OCI-LY7 (cell line): ENCODE measurements at places on chromosomes 5 and 9.
A peak's percentile ranks its signal among the peaks of the same experiment; 100 is the strongest.

DNA sequence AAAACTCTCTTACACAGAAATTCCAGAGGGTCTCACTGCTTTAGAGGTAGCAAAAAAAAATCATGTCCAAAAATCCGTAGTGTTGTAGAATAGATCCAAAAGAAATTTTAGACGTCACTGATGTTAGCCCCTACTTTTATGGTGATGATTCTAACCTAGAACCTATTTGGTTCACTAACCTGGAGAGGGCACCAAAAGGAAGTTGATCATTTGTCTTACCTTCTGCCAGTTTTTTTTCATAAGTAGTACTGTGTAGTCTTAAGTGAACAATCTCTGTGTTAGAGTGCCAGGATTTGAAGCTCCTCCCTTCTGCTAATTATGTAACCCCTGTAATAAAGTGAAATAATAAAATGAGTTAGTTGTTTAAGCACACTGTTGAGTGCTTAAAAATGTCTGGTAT lies 215.2 kb downstream of the SMARCA2 start:
- DNase-seq: peak; percentile 33

DNA sequence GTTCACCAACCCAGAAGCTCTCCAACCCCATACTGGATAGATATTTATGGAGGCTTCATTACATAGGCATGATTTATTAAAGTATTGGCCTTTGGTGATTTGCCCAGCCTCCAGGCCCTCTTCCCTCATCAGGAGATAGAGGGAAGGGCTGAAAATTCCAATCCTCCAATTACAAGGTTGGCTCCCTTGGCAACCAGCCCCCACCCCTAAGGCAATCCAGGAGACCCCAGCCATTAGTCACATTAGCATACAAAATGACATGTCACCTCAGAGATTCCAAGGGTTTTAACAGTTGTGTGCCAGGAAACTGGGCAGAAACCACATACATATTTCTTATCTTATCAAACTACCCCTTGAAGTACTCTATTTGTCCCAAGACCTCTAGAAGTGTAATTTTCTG lies 210.0 kb downstream of the HINT1 start:
- no peak for DNase-seq

- DNase-seq: no peak
Measured at GRCh38 chr9:98429613-98430012, 174.2 kb upstream of the TBC1D2 start.

GRCh38 chr5:141250576-141250975 lies 5.4 kb downstream of the PCDHB15 start:
- peak; percentile 19 for DNase-seq

- DNase-seq: no peak
Measured at GRCh38 chr5:110736753-110737152, 2.1 kb upstream of the SLC25A46 start.

DNA sequence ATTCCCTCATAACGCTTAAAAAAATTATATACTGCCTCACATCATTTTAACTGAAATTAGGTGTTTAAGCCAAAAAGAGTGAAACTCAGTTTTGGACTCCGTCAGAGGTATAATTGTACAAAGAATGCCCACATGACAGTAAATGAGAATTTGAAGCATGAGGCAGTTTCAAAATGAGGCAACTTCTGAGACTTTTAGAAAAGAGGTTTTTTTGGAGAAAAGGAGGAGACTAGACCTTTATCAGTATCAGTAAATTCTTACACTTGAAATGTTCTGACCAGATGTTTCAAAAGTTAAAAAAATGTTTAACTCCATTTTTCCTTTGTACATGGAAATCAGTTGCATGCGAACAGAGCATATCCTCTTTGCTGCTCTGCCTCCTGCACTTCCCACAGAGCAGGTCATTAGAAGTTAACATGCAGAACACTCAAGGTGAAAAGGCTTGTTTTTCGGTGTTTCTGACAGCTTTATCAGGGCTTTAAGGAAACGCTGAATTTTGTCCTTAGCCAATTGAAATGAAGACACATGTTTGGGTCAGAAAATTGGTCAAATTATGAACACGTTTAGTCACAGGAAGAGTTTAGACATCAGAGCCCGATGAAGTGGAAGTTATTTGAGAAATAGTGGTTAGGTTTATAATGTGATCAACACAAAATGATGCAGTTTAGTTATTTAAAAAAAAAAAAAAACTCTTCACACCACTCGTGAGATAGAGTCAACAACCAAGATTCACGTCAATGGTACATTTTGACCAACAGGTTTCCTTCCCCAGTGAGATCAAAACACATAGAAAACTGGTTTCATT lies 59.5 kb downstream of the PIK3R1 start:
- DNase-seq: no peak

- DNase-seq: no peak
Measured at GRCh38 chr9:13002740-13003139, 227.9 kb downstream of the LURAP1L start.

GRCh38 chr5:111472096-111472495 lies 40.2 kb downstream of the STARD4 start:
- no peak for DNase-seq

GRCh38 chr9:37919956-37920335 lies 16.0 kb upstream of the SLC25A51 start:
- no peak for DNase-seq

- DNase-seq: peak; percentile 19
Measured at GRCh38 chr5:170357955-170358444, 31.2 kb downstream of the KCNMB1 start.

DNA sequence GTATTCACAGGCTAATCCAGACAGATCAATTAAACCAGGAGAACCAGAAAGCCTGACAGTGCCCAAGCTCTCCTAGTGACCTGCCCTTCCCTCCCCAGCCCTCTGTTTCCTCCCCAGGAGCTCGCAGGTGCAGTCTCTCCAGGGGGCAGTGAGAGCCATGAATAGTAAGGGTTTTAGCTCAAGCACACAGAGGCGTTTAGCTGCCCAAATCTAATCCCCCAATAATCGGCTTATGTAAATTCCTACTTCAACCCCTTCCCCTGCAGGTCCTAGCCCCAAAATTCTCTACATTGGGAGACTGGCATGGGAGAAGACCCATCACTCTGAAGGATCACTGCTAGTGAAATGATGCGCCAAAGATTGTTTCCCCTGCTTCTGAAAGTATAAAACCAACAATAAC lies 10.5 kb upstream of the TAL2 start:
- DNase-seq: no peak

- DNase-seq: no peak
Measured at GRCh38 chr9:31027678-31028077, 1356.8 kb upstream of the ACO1 start.

DNA sequence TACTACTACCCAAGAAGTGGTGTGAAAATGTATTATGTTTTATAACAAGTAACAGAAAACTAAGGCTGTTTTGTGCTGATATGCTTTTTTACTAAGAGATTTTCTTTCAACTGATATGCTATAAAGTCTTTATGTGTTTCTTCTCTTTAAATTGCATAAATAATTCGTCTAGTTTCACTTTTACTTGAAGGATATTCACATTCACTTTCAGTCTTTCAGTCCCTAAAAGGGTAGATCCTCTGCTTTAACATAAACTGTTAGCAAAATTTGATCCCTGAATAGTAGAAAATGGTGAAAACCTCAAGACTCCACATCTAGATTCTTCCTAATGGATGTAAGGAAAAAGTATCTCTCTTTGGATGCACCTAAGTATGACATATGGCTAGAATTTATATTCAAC lies 69.0 kb upstream of the FST start:
- no peak for DNase-seq

DNA sequence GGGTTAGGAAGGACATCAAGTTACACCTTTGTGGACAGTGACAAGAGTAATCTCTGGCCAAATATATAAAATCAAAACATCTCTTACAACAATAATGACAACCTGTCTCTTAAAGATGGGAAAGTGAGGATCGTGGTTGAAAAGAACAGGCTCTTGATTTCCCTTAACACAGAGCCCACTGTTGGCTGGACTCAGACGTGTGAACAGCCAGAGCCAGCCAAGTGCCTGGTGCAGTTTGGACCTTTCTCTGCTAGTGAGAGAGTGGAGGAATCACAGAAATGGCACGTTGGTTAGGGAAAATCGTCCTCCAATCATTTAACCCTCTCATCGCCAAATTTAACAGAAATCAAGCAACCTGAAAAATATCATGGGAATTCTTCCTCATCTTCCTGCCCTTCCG lies 131.3 kb downstream of the GNA14 start:
- DNase-seq: no peak

- DNase-seq: no peak
Measured at GRCh38 chr9:28628031-28628430, 1054.8 kb upstream of the C9orf72 start.

GRCh38 chr5:141669520-141669919 lies 12.5 kb downstream of the ARAP3 start:
- no peak for DNase-seq

DNA sequence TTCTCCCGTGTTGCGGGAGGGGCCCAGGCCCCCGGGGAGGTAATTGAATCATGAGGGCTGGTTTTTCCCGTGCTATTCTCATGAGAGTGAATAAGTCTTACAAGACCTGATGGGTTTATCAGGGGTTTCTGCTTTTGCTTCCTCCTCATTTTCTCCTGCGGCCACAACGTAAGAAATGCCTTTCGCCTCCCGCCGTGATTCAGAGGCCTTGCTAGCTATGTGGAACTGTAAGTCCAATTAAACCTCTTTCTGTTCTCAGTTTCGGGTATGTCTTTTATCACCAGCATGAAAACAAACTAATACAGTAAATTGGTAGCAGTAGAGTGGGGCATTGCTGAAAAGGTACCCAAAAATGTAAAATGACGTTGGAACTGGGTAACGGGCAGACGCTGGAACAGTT lies 1035.1 kb downstream of the DTWD2 start:
- DNase-seq: no peak

DNA sequence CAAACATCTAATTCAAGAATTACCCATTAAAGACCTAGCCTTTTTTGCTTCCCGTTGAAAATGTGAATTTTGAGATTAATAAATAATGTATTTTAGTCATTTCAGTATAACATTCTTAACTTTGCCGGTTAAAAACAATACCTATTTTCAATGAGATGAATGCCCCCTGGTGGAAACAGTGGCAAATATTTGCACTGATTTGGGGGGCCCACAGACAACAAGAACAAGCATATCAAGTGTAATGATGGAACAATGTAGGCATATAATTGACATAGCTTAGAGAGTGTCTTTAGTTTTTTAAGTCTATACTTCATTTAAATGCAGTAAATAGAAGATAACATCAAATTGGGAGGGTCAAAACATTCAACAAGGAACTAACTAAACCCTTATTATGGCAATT lies 111.9 kb downstream of the NTRK2 start:
- DNase-seq: peak; percentile 16

GRCh38 chr5:18375641-18376040 lies 741.4 kb downstream of the TAF11L14 start:
- DNase-seq: no peak

DNA sequence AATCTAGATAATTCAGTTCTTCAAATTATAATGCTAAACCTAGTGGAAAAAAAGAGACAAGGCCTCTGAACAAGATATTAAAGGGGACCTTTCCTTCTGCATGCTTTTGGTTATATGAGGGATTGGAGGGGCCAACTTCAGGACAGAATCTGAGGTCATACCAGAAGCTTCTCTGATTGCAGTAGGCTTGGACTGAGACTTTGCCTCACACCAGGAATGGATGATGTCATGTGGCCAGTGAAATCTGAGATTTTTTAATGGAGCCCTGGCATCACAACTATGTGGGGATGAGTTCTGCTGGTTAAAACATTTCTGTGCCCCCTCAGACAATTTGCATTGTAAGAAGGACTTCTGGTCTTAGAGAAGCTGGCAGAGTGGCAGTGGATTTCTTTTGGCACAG lies 88.6 kb downstream of the ANGPTL2 start:
- no peak for DNase-seq

DNA sequence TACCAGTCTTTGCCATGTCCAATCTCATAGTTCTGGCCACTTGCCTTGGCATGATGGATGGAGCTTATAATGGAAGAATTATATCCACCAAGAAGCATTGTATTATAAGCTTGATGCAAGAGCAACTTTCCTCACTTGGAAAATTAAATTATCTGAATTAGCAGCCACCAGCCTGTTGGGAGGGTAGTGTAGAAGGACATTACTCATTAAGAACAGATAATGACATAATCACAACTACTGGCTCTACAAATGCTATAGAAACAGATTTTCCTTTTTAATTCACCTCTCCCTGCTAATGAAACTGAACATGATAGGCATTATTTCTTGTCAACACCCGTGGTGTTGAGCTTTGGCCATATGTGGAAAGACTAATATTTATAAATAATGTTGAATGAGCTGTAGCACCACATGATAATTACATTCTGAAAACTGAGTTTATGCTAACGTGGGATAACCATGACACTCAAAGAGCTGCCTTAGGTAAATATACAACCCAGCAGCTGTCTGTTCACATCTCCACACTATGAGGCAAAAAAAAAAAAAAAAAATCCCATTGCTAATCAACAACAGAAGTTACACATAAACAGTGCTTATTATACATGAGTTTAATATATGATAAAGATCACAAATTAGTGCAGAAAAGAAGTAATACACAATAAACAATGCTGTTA lies 48.1 kb upstream of the NR4A3 start:
- no peak for DNase-seq

GRCh38 chr9:4424891-4425290 lies 65.4 kb upstream of the SLC1A1 start:
- DNase-seq: no peak

DNA sequence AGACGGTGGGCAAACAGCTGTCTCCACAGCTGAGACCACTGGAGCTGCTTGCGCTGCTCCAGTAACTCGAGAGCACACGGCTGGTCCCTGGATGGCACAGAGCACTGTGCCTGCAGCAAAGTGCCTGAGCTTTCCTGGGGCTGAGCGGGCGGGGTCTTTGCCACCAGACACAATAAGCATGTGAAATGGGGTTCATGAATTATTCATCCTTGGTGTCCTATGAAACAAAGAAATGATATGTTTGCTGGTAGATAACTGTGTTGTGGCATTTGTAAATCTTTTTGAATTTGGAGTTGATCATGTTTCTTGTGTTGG lies 151.7 kb upstream of the MPDZ start:
- no peak for DNase-seq

DNA sequence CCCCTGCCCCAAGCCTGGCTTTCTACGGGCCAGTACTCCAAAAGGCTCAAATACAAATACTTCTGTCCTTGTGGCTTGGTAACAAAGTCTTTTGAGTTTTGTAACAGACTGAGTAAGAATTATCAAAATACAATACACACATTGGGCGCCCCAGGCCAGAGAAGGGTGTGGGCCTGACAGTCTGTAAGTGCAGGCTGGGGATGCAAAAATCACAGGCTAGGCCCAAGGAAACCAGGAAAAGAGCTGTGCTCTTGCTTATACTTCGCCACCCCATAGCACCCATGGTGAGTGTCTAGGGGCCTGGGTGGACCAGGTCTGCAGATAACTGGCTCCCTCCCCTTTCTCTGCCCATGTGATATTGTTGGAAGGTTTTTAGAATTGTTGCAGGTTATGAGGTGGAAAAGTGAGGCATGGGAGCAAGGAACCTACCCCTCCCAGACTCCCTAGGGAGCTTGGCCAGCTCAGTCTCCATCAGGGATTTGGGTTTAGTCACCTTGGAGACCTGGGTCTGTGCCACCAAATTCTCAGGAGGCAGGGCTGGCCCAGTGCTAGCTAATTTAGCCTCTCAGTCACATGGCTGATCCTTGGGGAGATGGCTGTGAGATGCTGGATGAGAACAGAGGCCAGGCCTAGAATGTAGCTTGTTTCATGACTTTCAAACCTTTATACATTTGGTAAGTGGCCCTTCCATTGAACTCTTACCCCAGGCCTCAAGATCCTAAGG lies 72.9 kb downstream of the TARS1 start:
- DNase-seq: no peak

GRCh38 chr5:132506094-132506692 lies 15.6 kb upstream of the IRF1 start:
- DNase-seq: peak; percentile 62

- no peak for DNase-seq
Measured at GRCh38 chr9:13181652-13182051, 97.8 kb downstream of the MPDZ start.
